Psoas muscle (tissue), 8 donors: ENCODE measurements at places on chromosomes 6 and 20. TPM values are rescaled to one million over a fixed set of nuclear protein-coding genes. Genes with fewer than 3 reads are reported as not detected.

HDGFL1 gene
- total RNA-seq = not detected

SLC17A9 gene
- total RNA-seq = 1.0 TPM

ATP6V1G2 gene
- 1.2 TPM for total RNA-seq

- no peak for DNase-seq
Measured at GRCh38 chr6:121399966-121400365, 35.5 kb upstream of the GJA1 start.

- no peak for DNase-seq
Measured at GRCh38 chr6:129306826-129307225, 403.2 kb downstream of the ARHGAP18 start.
